ENCODE measurements at places on chromosomes 2 and 18.
A peak's percentile ranks its signal among the peaks of the same experiment; 100 is the strongest.

DNA sequence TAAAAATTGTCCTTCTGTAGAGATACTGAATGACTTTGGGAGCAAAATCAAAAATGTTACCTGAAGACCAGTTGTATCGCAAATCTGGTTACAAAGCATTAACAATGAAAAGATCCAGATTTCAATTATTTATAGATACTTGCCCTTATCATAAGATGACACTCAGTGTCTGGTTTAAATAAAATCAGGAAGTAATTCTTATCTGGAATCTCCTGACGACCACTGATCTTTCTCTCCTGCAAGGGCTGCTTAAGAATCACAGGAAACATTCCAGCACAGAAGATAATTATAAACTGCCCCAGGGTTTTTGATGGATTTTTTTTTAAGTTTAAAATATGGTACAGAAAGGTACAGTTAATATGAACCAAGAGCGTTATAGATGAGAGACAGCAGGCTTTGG lies 205.7 kb downstream of the ALK start:
- DNase-seq: no peak

DNA sequence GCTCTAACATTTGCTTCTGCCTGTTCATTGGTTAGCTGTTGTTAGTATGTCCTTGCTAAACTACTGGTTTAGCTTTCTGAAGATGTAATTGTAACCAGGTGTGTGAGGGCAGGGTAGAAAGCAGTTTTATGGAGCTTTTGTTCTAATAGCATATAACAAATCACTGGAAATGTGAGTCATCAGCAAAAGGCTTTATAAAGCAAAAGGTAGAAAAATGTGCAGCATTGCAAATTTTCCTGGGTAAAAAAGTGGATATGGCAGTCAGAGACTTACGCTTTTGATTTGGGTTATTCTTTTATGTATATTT lies 85.3 kb downstream of the ZNF407 start:
- peak; percentile 65 for DNase-seq

GRCh38 chr2:145626301-145626700 lies 1106.4 kb upstream of the ZEB2 start:
- no peak for DNase-seq

- peak; percentile 69 for DNase-seq
Observed at GRCh38 chr2:159228081-159228581, 58.4 kb downstream of the WDSUB1 start.

DNA sequence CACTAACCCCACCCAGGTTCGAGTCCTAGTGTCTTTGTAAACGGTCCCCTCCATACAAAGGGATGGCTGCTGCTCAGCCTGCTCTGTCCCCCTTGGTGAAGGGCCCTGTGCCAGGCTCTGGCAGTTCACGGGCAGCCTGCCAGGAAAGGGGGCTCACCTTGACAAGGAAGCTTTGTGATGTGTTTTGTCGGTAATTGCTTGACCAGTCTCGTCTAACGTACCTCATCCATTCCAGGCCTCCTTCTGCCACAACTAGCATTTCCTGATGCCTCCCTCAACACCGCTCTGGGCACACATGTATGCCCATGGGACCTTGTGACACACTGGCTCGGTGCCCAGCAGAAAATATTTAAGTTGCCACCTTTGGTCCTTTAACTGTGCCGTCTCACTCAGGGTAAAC lies 171.9 kb downstream of the KLHL29 start:
- no peak for DNase-seq

DNA sequence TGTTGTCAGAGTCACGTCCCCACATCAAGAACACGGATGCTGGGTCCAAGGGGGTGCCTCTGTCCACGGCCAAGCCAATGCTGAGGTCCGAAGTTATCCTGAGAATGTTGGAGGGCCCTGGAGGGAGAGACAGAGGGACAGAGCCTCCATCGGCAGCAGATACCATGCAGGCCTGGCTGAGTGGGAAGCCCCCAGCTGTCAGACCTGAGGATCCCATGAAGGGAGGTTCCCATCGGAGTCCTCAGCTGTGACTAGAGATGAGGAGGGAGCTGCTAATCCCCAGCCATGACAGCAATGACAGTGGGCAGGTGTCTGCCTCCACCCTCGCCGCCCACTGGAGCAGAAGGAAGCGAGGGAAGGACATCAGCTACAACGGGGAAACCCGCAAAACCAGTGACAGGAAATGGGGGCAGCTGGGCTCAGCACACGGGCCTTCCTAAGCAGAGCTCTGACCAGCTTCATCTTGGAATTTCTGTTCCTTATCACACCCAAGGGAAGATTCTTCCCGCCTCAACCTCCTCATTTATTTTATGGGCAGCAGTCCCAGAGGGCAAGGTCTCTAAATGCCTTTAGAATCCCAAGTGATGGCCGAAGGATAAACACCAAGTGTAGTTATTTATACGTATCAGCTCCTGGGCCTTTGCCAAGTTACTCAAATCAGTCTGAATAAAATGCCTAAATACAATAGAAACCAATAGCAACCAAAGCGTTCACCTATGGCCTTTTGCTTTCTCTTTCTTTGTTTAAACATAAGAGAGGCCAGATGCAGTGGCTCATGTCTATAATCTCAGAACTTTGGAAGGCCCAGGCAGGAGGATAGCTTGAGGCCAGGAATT lies 32.2 kb downstream of the FAM178B start:
- no peak for DNase-seq

DNA sequence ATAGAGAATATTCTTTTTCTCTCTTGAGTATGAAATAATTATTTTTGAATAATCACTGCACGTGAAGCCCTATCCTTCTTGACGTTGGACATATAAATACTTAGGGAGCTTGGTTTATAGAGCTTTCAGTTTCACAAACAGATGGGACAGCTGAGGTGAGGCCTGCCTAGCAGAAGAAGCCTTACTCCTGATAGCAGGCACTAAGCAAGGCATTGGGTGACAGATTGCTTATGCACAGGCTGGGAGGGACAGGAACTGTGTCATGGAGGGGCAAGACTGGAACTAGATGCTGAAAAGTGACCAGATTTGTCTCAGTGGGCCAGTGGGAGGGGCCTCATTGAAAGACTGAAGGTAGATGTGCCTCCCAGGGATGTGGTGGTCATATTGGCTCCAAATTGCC lies 220.8 kb downstream of the NEDD4L start:
- DNase-seq: no peak

- peak; percentile 92 for DNase-seq
Observed at GRCh38 chr2:205769495-205769850, 87.2 kb downstream of the NRP2 start.

- no peak for DNase-seq
Observed at GRCh38 chr18:47606526-47606925, 323.9 kb downstream of the SMAD2 start.

DNA sequence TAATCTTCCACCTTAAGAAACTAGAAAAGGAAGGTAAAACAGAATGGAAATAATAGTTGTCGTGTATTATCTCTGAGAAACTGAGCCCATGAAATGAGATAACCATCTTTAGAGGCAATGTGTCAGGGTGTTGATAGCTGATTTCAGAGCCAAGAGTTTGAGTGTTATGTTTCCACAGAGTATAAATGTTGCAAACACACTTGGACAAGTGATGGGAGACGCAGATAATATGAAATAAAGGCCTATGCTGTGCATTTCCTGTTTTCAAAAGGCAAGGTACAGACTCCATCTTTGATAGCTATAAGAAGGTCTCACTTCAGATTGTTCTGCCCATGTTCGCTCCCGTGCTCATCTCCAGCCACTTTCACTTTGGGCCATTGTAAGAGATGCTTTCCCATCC lies 25.9 kb upstream of the DNER start:
- DNase-seq: no peak

DNA sequence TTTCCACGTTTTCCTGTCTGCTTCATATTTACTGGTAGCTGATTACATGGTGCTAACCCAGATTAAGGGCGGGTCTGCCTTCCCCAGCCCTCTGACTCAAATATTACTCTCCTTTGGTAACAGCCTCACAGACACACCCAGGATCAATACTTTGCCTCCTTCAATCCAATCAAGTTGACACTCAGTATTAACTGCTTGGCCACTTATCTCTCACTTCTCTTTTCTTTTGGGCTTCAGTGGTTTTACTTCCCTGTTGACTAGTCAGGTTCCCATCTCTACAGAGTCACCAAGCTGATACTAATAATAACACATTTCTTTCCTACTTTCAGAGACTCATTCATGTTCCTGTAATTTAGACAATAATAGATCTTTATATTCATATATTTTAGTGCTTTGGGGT lies 302.2 kb upstream of the MAP2 start:
- DNase-seq: no peak

DNA sequence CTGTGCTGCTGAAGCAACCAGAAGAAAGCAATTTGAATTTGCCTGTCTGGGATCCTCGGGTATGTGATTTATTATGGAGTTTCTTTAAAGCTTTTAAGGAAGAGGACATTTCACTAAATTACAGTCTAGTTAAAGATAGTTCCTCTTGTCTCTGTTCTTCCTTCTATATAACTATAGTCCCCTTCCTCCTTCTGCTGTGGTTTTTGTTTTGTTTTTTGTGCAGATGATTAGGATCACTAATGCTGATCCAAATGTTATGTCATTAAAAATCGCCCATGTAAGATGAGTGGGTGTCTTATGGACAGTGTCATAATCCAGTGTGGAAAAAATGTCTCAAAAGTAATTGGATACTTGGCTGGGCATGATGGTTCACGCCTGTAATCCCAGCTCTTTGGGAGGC lies 24.7 kb downstream of the PAPOLG start:
- DNase-seq: no peak

- no peak for DNase-seq
Observed at GRCh38 chr2:169579044-169579443, 5.1 kb upstream of the PPIG start.

All from fibroblast of skin of right quadriceps (primary cell).